ENCODE measurements at places on chromosomes 5 and 9.
A peak's percentile ranks its signal among the peaks of the same experiment; 100 is the strongest.

DNA sequence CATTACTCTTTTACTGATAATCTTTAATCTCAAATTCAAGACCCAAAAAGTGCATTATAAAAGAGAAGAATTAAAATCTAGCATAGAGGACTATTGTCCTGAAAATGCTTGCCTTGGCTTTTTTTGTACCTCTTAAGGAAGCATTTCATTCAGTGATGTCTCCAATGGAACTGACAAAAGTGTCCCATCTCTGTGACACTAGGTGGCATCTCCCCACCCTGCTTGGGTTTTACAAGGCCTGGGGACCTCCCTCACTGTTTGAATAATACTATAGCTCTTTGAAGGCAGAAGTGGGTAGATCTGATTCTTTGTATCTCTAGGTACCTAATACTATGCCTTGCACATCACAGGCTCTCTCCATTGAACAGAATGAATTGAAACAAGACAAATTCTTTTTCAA is 180.6 kb downstream of the EPB41L4A start:
- H3K27ac ChIP-seq: no peak overlapping the region
- no peak for DNase-seq
- no peaks in the 10 kb centered on the region for H3K4me1 ChIP-seq
- peaks cover 14% of the 10 kb centered on the region for H3K27me3 ChIP-seq
- no peaks in the 10 kb centered on the region for H3K36me3 ChIP-seq
- no peak overlapping the region for H3K4me3 ChIP-seq

DNA sequence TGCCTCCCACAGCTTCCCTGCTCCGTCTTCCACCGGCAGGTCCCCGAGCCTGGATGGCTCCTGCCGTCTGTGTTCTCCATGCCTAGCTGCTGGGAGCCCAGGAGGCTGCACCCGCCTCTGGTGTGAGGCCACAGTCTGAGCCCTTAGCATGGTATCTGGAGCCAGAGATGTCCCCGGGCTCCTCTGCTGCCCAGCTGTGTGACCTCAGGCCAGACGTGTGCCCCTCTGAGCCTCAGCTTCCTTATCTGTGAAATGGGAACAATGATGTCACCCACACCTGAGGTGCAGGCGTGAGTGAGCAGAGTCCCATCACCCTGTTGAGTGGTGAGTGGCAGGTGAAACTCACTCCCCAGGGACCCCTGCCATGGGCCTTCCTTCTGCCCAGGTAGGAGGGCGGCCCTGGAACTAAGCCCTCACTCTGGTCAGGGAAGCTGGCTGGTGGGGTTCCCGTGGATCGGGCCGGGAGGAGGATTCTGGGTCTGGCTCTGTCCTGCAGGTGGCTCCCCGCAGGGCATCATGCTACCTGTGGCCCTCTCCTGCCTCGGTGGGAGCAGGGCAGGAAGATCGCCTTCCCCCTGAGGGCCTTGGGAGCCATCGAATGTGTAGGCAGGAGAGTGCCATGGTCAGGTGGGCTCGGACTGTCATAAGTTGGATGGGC is 239.0 kb downstream of the PBX3 start:
- H3K4me1 ChIP-seq: no peaks in the 10 kb centered on the region
- no peak for DNase-seq
- no peaks in the 10 kb centered on the region for H3K36me3 ChIP-seq
- H3K4me3 ChIP-seq: no peak overlapping the region

GRCh38 chr9:101486693-101487442 is 46.8 kb upstream of the RNF20 start:
- no peaks in the 10 kb centered on the region for H3K36me3 ChIP-seq
- DNase-seq: peak; percentile 45
- peaks cover 51% of the 10 kb centered on the region for H3K27me3 ChIP-seq
- H3K4me1 ChIP-seq: peaks cover 4% of the 10 kb centered on the region
- no peak overlapping the region for H3K27ac ChIP-seq

- H3K27ac ChIP-seq: no peak overlapping the region
- no peaks in the 10 kb centered on the region for H3K4me1 ChIP-seq
- H3K27me3 ChIP-seq: no peaks in the 10 kb centered on the region
- H3K4me3 ChIP-seq: no peak overlapping the region
Observed at GRCh38 chr9:80400624-80401230, 829.0 kb downstream of the TLE4 start.

DNA sequence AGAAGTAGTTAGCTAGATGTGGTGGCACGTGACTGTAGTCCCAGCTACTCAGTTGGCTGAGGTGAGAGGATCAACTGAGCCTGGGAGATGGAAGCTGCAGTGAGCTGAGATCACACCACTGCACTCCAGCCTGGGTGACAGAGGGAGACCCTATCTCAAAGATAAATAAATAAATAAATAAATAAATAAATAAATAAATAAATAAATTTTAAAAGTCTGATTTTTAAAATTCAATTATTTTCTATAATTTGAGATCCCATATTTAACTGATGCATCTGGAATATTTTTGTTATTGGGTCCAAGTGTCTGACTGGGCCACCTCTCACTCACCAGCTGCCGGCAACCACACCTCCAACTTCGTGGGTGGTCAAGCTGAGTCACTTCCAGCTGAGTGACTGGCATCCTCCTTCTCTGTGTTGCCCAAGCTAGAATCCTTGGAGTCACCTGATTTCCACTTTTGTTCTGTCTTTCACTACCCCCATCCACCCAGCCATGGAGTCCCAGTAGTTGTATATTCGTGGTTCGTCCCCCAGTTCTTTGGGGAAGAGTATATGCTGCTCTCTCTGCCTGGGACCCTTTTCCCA is 70.9 kb downstream of the EGFLAM start:
- H3K4me1 ChIP-seq: no peaks in the 10 kb centered on the region
- no peak overlapping the region for H3K4me3 ChIP-seq

GRCh38 chr5:89036704-89037489 is 153.9 kb upstream of the MEF2C start:
- no peak overlapping the region for H3K4me3 ChIP-seq
- no peaks in the 10 kb centered on the region for H3K27me3 ChIP-seq
- no peak overlapping the region for H3K27ac ChIP-seq
- no peaks in the 10 kb centered on the region for H3K4me1 ChIP-seq
- H3K36me3 ChIP-seq: no peaks in the 10 kb centered on the region

Data from activated CD4-positive, alpha-beta T cell treated with anti-CD3 and anti-CD28 coated beads for 36 hours (primary cell).